ENCODE measurements at places on chromosomes 12 and 14.

GRCh38 chr12:50419112-50419909, 18.6 kb downstream of the LARP4 start:
- DNase-seq: no peak

- no peak for DNase-seq
Observed at GRCh38 chr14:51442513-51443175, 202.6 kb downstream of the TMX1 start.

DNA sequence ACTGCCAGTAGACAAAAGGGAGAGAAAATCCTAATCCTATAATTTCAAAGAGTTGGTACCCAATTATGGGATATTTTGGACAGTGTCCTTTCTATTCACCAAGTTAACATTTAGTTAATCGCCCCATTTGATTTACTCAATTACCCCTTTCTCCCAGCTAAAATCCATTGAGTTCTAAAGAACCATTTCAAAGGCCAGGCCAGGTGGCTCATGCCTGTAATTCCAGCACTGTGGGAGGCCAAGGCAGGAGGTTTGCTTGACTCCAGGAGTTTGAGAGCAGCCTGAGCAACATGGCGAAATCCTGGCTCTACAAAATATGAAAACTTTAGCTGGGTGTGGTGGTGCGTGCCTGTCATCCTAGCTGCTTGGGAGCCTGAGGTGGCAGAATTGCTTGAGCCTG, 5.5 kb upstream of the GPR19 start:
- no peak for DNase-seq

GRCh38 chr14:23633160-23633701, 2.9 kb upstream of the DHRS2 start:
- DNase-seq: no peak

DNA sequence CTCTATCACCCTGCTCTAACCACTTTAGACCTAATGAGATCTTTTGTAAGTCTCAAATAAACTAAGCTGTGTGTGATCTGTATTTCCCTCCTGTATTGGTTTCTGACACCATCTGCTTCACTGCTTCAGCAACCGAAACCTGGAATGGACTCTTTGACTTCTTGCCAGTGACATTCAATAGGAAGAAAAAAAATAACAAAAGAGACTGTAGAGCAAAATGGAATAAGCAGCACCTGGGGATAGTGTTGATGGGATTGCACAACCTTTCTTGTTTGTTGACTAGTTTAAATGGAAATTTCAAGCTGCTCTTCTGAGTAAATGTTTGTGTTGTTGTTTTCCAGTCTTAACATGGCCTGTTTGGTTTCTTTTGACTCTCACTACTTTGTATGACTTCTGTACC, 888.6 kb upstream of the SEL1L start:
- DNase-seq: no peak

DNA sequence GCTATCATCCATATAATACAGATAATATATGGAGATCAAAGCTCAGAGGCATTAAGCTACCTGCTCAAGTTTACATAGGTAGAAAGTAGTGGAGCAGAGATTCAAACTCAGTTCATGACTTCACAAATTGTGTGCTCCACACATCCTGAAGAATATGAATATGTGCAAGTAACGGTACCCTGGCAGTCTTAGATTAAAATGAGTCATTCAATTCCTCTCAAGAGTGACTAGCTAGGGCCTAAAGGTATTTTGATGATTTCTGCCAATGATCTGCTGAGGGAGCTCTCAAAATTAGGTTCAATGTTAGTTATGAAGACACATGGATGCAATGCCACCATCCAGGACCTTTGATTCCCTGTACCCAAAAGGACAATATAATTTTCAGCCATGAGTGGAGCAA, 58.9 kb downstream of the GRIP1 start:
- DNase-seq: no peak

DNA sequence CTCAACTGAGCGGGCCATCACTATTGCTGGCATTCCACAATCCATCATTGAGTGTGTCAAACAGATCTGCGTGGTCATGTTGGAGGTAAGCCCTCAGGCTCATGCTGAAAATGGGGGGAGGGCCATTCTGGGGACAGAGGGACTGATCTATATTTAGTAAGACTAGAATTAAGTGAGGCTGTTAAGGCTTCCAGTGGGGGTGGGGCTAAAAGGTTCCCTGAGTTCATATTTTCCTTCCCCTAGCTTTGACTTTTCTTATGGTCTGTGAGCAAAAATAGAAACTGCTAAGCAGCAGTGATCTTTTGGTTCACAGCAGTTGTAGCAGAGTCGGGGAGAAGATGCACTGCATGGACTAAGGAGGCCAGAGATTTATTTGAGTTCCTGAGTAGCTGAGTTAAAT, 9.2 kb downstream of the PCBP2 start:
- DNase-seq: no peak

- no peak for DNase-seq
Observed at GRCh38 chr12:75236206-75236605, 26.6 kb upstream of the KCNC2 start.

All from stimulated activated CD4-positive, alpha-beta T cell treated with anti-CD3 and anti-CD28 coated beads, TNF-alpha, amount 100 ng/mL, for 1 hour (primary cell).